ENCODE measurements at places on chromosomes 3 and 15.

GRCh38 chr15:28043691-28044091, 55.4 kb downstream of the OCA2 start:
- DNase-seq: no peak

DNA sequence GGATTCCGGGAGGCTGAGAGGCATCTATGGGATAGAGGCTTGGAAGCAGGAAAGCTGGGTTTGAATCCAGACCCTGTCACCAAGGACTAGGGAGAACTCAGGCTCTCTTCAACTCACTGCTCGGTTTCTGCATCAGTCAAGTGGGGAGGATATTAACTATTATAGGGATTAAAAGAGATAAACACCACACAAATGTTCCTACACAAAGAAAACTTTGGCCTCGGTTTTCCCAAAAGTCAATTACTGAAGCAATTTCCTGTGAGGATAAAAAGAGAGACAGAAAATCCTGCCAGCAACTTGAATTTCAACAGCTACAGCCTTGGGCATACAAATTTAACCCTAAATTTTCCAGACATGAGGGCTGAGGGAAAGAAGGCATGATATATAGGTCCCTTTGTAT, 36.0 kb downstream of the ITGB5 start:
- DNase-seq: no peak

DNA sequence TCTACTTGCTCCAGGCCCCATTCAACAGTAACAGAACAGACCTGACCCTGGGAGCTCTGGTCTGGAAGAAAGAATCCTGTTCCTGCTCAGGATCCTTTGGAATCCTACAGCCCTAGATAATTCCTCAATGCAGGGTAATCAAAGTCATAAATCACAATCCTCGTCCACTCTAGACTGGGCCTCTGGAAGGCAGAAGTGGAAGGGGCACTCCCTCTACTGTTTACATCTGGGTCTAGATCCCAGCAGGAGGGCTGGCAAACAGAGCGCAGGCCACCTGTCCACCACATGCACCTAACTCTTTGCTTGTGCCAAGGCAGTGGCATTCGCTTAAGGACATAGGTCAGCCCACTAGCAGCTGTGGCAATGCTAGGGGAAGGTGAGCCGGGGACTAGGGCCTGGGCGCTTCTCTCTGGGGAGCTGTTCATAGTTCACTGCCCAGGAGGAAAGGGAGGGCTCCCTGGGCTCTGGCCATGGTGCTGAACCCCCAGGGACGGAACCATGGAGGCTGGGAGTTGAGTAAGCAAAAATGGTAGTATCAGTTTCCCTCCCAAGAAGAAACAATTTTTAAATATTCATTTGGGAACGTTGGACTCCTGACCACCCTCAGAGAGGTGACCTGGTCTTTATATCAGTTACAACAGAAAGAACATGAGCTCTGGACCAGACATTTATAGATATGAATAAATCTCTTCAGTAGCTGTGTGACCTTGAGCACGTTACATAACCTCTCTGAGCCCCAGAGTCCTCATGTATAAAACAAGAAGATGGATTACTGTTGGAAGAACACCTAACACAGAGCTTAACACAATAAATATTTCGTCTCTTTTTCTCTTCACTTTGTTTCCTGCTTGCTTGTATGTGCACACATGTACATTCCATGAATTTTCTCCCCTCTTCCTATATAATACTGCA, 90.2 kb downstream of the NTRK3 start:
- no peak for DNase-seq

GRCh38 chr15:68334661-68335124, 57.1 kb downstream of the FEM1B start:
- DNase-seq: no peak

- DNase-seq: no peak
These were observed 28.5 kb downstream of the MCTP2 start for GRCh38 chr15:94259863-94260262.

DNA sequence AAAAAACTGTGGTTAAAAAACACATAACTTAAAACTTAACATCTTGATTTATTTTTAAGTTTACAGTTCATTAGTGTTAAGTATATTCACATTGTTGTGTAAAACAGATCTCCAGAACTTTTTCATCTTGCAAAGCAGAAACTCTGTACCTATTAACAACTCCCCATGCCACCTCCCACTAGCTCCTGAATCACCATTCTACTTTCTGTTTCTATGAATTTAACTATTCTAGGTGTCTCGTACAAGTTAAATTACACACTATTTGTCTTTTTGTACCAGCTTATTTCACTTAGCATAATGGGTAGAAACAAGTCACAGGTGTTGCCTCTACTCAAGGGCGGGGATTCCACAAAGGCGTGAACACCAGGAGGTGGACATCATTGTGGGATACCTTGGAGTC, 43.2 kb downstream of the CRTC3 start:
- DNase-seq: no peak

- peak; percentile 3 for DNase-seq
These were observed 11.5 kb downstream of the ITPR1 start for GRCh38 chr3:4504340-4505261.

DNA sequence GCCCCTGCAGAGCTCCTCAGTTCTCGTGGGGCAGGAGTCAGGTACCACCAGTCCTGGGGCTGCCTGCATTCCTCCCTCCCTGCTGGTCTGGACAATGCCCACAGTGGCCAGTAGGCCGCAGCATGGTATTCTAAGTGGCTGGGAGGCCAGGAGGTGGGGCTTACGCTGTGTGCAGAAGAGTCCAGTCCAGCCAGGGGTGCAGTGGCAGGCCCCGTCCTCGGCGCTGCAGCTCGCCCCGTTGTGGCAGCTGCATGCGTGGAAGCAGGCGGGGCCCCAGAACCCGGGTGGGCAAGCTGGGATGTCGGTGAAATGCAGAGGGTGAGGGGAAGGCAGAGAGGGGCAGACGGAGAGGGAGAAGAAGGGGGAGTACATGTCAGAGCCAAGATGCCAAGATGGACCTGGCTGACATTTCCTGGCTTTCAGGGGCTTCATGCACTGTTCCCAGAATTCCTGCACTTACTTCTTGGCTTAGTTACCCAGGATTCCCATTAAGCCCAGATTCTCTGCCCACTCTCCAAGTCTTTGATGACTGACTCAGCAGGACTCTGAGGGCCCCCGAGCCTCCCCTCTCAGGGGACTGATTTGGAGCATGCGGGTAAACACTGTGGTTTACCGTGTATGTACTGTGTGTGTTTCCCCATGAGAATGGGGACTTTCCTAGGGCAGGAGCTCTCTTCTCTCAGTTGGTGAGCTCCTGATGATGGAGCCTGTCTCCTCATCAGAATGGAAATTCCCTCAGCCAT, 47.5 kb downstream of the RAB11A start:
- DNase-seq: no peak
